ENCODE measurements at places on chromosomes 5 and 9. TPM values are rescaled to one million over a fixed set of nuclear protein-coding genes. Genes with fewer than 3 reads are reported as not detected.

DNA sequence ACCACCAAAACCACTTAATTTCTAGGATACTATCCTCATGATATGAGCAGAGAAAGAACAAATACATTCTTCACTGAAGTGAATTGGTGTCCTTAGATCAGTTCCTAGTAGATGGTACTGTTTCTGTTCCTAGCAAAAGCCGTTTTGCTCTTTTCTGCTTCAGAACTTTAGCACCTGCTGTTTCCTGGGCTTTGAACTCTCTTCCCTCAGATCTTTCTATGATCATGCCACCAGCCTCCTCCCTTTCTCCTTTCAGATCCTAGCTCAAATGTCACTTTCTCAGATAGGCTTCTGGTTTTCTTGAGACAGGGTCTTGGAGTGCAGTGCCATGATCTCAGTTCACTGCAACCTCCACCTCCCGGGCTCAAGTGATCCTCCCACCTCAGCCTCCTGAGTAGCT lies 118.0 kb downstream of the EGFLAM start:
- no peak for DNase-seq
- no peaks in the 10 kb centered on the region for H3K27me3 ChIP-seq
- no peaks in the 10 kb centered on the region for H3K36me3 ChIP-seq
- no peak overlapping the region for H3K27ac ChIP-seq

DNA sequence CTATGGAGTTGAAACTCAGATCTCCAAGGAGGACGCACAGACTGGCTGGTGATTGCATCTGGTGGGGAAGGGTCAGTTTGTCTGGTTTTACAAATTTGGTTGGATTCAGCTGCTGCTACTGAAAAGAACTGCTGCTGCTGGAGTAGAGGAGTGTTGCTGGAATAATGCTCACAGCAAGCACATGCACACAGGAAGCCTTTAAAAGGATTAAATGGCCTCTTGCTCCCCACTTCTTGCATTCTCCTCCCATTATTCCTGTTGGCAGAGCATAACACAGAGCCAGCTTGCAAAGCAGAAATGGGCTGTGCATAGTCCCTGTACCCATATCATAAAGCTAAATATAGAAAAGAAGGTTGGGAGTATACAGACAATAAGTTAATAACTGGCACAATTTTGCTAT lies 16.6 kb downstream of the ZNF474 start:
- no peak overlapping the region for H3K27ac ChIP-seq
- H3K36me3 ChIP-seq = no peaks in the 10 kb centered on the region
- no peaks in the 10 kb centered on the region for H3K4me1 ChIP-seq
- no peak overlapping the region for H3K4me3 ChIP-seq
- H3K27me3 ChIP-seq = no peaks in the 10 kb centered on the region

DNA sequence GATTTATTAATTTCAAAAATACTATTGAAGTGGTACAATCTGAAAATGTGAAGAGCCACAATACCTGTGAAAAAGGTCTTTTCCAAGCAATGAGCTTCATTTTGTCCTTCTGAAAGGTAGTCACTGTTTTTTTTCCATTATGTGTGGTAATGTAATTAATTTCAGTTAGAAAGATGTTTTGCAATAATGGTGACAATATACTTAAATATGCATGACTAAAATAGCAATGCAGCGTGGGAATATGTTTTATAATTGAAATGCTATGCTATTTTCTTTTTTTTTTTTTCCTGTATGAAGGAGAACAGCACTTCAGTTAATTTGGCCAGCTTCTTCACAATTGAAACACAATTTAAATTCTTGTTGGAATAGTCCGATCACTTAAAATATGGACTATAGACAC lies 41.9 kb downstream of the NPR3 start:
- H3K36me3 ChIP-seq = no peaks in the 10 kb centered on the region
- H3K4me1 ChIP-seq = no peaks in the 10 kb centered on the region
- DNase-seq = no peak
- H3K4me3 ChIP-seq = no peak overlapping the region

DNA sequence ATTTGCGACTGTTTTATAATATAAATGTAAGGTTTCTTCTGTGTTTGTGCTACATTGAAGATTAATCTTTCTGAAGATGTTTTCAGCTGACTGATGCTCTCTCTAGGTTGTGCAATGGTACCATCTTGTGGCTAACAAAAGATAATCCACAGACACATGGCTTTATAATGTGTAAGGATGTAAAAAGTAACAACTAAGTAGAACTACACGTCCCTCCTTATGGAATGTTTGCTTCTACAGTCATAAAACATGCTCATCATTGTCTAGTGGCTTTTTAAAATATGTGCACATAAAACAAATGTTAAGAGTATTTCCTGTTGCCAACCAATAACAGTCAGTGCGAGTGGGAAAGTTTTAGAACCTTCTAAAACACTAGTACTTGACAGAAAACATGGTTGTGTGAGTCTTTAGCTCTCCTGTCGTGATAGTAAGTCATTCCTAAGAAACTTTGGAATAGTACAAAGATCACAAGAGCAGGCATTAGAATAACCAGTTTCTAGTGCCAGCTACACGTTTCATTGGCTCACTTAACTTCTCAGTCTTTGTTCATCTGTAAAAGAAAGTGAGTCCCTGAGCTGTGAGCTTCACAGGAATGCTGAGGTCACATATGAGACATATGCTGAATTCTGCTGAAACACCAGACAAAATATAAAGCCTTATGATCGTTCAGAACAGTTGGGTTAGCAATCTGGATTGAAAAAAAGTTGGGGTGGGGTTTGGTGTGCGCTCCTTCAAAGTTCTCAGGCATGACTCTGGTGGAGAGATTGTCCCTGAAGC lies 75.7 kb upstream of the GLIS3 start:
- no peak for DNase-seq
- H3K4me1 ChIP-seq = no peaks in the 10 kb centered on the region
- H3K27me3 ChIP-seq = no peaks in the 10 kb centered on the region
- H3K4me3 ChIP-seq = no peak overlapping the region
- no peaks in the 10 kb centered on the region for H3K36me3 ChIP-seq

DNA sequence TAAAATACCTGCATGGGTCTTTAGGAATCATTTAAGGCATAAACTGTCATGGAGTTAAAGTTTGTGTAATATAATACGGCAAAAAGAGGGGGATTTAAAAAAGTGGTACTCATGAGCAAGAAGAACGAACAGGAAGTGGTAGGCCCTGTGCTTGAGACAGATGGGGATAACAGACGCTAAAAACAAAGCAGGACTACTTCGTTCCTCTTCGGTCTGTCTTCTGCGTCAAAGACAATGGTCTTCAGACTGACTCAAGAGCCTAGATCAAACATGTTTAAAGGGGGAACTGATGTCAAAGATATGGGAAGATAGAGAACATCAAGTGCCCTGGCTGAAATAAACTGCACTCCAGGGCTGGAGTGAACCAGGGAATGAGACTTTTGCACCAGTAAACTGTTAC lies 59.8 kb upstream of the RFX3 start:
- H3K27me3 ChIP-seq = no peaks in the 10 kb centered on the region
- DNase-seq = no peak
- H3K27ac ChIP-seq = no peak overlapping the region
- no peaks in the 10 kb centered on the region for H3K4me1 ChIP-seq
- H3K4me3 ChIP-seq = no peak overlapping the region
- H3K36me3 ChIP-seq = no peaks in the 10 kb centered on the region

DNA sequence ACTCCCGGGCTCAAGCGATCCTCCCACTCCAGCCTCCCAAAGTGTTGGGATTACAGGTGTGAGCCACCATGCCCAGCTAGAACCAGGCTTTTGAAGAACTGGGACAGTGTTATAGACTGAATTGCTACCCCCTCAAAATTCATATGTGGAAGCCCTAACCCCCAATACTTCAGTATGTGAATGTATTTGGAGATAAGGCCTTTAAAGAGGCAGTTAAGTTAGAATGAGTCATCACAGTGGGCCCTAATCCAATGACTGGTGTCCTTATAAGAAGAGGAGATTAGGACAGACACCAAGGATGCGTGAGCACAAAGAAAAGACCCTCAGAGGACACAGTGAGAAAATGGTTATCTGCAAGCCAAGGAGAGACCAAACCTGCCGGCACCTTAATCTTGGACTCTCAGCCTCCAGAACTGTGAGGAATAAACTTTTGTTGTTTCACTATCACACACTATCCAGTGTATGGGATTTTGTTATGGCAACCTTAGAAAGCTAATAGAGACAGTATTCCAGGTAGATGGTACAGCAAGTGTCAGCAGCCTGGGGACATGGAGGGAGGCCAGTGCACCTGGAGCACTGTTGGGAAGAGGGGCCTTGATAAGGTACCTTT lies 31.4 kb upstream of the ERGIC1 start:
- H3K27me3 ChIP-seq = no peaks in the 10 kb centered on the region
- H3K27ac ChIP-seq = no peak overlapping the region
- H3K36me3 ChIP-seq = no peaks in the 10 kb centered on the region
- no peak overlapping the region for H3K4me3 ChIP-seq
- no peak for DNase-seq

SPATA31E1 gene
- total RNA-seq = not detected

C1QTNF2 gene
- 1.5 TPM for total RNA-seq

PAPPA gene
- 5.7 TPM for total RNA-seq

CARD9 gene
- 1.1 TPM for total RNA-seq
